ENCODE measurements at places on chromosomes 16 and 17.
A peak's percentile ranks its signal among the peaks of the same experiment; 100 is the strongest.

GRCh38 chr16:88391144-88391850 is 8.5 kb downstream of the ZNF469 start:
- DNase-seq = no peak

DNA sequence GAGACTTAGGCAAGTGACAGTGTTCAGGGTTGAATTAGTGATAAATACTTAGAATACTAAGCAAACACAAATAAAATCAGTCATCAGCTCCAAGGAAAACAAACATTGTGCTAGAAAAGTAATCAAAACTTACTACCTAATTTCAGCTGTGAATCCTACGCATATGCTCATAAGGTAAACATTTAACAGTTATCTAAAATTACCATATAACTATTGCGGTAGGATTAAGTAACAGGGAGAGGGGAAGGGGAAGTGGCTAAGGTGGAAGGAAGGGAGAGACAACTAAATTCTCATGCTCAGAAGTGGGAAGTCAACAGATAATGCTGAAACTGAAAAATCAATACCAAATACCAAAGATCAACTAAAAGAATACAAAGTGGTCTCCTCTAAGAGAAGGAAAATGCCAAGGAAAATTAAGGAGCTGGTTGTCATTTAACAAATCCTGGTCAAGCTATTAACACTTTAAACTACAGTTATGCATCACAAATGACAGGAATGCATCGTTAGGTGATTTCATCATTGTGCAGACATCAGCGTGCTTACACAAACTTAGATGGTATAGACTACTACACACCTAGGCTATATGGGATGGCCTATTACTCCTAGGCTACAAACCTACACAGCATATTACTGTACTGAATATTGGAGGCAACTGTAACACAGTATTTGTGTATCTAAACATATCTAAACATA is 20.0 kb downstream of the USP32 start:
- DNase-seq = no peak

DNA sequence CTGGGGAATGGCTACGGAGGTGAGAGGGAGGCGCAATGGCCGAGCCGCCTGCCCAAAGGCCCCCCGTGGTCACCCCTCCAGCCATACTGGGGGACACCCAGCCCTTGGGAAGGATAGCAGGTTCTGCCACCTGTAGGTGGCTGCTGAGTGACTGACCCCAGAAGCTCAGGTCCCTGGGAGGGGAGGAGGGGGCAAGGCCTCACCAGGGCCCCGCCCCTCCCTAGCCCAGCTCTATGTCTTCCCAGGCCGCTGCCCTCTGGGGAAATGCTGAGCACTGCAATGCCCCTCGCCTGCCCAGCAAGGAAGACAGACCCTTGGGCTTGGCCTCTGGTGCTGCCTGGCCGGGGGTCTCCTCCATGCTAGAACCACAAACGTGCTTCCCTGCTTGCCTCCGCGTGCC is 11.4 kb upstream of the CLDN9 start:
- DNase-seq = no peak

DNA sequence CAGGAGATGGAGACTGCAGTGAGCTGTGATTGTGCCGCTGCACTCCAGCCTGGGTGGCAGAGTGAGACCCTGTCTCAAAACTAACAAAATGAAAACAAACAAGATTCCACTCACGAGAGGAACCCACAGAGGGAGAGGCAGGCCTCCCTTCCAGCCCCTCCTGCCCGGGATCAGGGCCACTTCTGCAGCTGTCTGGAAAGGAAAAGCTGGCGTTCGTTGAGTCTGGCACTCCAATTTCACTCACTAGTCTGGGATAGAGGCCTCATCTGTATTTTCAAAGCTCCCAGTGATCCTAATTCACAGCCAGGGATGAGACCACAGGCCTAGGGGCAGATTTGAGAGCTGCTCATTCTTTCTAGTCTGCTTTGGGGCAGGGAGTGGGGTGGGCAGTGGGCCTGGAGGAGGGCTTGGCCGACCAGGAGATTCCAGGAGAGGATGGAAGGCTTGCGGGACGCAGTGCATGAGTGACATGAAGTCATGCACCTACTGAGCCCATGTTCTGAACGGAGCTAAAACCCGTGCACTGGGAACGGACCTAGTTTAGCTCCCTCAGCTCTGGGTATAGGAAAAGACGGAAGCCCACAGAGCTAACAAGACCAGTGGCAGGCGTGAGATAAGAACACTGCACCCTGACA is 54.0 kb downstream of the COTL1 start:
- no peak for DNase-seq

DNA sequence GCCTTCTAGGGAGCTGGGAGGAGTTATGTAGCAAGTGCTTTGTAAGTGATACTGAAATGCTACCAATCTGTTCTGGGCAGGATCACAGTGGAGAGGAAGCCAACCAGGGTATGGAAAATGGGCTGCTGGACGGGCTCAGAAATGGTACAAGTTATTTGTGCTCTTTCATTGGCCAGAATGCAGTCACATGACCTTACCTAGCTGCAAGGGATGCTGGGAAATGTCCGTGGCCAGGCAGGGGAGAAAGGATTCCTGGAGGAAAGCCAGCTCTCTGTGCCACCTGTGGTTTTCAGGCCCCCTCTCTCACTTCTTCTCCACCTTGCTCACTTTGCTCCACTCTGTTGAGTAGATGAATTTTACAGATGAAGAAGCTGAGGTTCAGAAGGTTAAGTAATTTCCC is 4.8 kb downstream of the EEF2K start:
- DNase-seq = no peak

DNA sequence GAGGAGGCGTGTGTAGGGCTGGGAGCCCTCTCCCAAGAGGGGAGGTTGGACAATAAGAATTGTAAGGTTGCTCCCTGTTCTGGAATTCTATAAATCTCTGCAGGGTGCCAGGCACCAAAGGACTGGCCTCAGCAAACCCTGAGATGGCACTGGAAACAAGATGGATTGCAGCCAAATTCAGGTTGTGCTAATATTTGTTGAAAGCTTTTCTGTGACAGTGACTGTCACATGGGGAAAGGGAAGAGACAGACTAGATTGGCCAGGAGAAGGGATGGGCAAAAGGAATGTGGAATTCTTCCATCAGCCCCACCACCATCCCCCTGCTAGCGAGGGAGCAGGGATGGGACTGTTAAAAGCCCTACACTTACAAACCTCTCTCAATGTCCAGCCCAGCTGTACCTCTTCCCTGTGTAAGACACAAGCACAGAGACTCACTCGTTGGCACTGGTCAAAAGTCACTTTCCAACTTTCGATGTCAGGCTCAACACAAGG is 62.4 kb downstream of the SOX9 start:
- DNase-seq = no peak

- DNase-seq = no peak
Measured at GRCh38 chr16:31367853-31368252, 12.9 kb downstream of the ITGAX start.

GRCh38 chr17:69187294-69187693 is 41.3 kb downstream of the ABCA10 start:
- DNase-seq = no peak

GRCh38 chr16:2466667-2467527 is 4.2 kb upstream of the NTN3 start:
- DNase-seq = no peak

DNA sequence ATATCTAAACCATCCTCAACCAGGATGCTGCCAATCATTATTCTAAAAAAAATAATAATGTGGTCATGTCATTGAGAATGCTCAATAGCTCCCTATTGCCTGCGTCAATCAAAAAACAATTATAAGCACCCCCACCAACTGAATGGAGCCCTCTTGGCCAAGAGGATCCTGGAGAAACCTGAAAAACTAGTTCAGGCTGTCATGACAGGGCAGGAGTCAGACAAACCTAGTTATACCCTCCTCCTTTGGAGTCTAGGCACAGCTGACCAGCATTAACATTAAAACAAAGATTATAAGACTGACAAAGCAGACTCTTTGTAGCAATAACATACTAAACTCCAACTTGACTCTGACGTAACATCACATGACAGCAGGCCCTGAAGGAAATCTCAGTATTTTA is 119.2 kb upstream of the CCL2 start:
- DNase-seq = no peak

DNA sequence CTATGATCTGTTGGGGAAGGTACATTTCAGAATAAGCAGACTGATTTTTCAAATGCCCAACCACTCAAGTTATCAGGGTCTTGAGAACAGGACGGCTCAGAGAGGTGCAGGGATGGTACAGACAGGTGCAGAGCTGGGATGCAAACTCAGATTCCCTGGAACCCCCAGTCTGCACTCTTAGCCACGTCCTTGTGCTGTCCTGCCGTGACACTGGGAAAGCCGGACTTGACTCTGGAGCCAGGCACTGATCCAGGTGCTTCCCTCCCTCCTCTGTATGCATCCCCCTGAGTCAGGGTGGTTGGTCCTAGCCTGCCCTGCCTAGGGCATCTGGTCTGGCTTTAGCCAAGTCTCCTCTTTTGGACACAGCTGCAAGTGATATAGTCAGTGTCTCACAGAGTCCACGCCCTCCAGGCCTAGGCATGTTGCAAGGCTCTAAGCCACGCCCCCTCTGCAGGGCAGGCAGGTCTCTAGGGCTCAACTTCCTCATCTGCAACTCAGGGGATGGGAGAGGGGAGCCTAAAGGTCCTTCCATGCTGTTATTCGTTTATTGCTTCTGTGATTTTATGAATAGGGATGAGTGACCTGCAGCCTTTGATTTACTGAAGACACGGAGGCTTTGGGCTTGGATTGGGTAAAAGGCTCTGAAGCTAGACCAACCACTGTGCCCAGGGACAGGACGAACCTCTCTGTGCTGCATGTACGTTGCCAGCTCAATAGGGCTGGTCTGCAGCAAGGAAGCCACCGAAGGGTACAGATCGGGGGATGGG is 97.3 kb downstream of the SDK2 start:
- no peak for DNase-seq

GRCh38 chr17:77821114-77821513 is 137.4 kb upstream of the TNRC6C start:
- no peak for DNase-seq

- no peak for DNase-seq
Measured at GRCh38 chr17:7260651-7261378, 1.5 kb downstream of the CLDN7 start.

- no peak for DNase-seq
Measured at GRCh38 chr17:56667925-56668458, 74.5 kb downstream of the NOG start.

GRCh38 chr16:58464916-58465731 is 34.8 kb upstream of the NDRG4 start:
- no peak for DNase-seq

GRCh38 chr17:10646392-10646990 is 10.6 kb downstream of the MYH3 start:
- peak; percentile 82 for DNase-seq

DNA sequence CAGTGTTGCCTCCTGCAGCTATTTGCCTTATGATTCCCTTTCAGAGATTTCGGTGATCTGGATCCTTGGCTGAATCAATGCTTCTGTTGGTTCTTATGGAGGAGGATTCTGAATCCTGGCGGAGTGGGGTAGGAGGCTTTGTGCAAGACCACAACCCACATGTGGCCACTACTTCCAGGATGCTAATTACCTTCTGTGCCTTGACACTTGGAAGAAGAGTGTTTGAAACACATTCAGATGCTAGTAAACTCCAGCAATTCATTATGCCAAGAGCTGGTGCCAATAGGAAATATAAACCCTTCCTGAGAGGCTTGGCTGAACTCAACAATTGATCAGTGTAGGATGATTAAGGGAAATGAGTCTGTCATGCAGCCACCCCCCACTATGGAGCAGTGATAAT is 12.1 kb upstream of the NLRP1 start:
- DNase-seq = no peak

DNA sequence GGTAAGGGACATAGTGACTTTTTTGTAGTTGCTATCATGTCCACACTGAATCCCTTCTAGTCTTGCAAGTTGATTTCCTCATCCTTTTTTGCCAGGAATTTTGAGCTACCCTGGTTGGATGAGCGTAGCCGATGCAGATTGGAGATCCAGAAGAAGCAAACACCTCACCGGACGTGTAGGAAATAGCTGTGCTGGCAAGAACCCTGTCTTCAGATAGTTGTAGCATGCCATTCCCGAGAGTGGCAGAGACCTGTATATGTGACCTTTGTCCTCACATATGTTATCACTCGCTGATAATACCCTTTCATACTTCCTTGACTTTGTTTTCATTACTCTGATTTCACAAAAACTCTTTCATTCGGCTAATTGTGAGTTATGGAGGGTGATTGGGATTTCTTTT is 6.2 kb upstream of the CASC3 start:
- DNase-seq = no peak

GRCh38 chr17:38512473-38513058 is 84.3 kb downstream of the ARHGAP23 start:
- no peak for DNase-seq

DNA sequence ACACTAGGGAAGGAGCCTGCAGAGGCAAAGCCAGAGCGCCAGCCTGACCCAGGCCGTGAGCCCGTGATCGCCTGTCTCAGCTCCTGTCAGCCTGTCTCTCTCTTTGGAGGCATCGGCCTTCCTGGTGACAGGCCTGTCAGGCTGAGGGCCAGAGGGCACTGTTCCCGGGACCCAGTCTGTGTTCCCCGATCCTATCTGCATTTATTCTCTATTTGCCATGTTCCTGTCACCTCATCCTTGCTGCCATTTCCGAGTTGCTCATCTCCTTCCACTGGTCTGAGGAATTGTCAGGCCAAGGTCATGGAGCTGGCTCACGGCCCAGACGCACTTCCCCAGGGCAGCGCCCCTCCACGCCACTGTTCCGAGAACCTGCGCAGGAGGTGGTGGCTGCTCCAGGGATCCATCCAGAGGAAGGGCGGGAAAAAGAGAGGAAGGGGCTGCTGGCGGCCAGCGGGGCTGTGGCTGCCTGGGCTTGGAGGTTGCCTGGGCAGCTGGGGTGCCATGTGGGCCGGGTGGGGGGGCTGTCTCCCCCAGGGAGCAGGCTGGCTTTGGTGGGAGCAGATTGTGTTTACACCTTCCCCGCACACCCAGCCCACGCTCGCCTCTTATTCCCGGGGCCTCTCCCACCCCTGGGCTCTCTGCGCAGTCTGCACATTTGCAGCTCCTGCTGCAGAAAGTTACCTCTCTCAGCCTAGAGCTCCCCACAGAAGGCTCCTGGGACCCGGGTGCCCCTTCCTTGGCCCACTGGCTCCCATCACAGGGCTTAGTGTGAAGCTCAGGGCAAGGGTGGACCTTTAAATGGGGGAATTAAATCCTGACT is 4.9 kb downstream of the PRCD start:
- DNase-seq = no peak

DNA sequence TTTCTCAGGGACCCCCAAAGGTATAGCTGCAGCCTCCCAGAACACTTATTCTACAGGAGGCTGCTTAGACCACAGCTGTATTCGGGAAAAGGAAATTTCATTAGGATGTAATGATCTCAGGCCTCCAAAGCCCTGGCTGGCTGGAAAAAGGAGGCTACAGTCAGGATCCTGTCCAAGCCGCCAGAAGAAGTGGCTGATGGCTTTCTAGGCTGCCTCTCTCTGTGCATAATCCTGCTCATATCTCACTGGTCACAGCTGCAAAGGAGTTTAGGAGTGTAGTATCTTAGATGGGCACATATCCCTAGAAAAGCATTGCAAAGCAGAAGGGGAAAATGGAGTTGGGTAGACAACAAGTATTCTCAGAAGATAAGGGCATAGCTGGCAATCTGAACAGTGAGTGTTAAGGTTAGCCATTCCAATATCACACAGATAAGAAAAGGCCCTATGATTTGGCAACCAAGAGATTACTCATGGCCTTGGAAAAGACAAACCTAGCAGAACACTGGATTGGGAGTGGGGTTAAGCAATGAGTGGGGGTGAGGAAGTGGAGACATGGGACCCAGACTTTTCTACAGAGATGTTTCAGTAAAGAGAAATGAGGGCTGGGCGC is 26.0 kb upstream of the PRKCA start:
- DNase-seq = no peak

All from activated naive CD4-positive, alpha-beta T cell treated with anti-CD3 and anti-CD28 coated beads, Interleukin-2, amount 50 U/mL, for 72 hours (primary cell).